H1 (cell line): ENCODE measurements at places on chromosomes 5 and 9.

GRCh38 chr5:140148508-140148907 is 22.8 kb downstream of the IGIP start:
- peak; percentile 68 for DNase-seq

GRCh38 chr5:179495906-179496455 is 54.4 kb upstream of the RUFY1 start:
- no peak for DNase-seq

DNA sequence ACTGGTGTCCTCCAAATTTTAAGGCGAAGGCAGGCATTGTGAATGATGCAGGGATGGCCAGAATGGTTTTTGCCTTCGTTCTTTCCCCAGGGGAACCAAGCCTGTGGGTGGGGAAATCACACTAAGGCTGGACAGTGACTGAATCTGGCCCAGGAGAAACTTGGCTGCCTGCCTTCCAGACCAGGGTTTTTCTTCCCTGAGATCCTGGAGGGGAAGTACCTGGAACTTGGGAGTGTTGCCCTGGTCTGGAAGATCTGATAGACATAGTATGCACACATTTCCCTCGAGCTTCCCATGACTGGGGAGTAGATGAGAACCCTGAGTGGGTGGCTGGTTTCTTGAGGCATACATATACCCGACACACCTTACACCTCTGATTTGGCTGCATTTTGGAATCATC is 664 bp upstream of the IL11RA start:
- DNase-seq: no peak

GRCh38 chr5:139186261-139186660 is 11.9 kb downstream of the SIL1 start:
- no peak for DNase-seq
